ENCODE measurements at places on chromosomes 6 and 20.

DNA sequence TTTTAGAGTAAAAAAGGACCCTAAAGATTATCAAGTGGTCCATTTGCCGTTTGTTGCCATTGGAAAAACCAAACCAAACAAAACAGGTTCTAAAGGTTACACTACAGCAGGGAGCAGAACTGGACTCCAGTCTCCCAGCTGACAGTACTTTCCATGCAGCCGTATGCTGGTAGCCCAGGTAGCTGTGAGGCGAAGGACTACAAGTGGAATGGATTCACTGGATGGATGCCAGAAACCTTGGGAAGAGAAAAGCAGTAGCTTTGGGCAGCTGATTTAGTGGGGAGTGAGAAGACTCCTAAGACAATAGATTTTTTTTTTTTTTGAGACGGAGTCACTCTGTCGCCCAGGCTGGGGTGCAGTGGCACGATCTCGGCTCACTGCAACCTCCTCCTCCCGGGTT lies 88.3 kb downstream of the SASH1 start:
- DNase-seq = no peak

DNA sequence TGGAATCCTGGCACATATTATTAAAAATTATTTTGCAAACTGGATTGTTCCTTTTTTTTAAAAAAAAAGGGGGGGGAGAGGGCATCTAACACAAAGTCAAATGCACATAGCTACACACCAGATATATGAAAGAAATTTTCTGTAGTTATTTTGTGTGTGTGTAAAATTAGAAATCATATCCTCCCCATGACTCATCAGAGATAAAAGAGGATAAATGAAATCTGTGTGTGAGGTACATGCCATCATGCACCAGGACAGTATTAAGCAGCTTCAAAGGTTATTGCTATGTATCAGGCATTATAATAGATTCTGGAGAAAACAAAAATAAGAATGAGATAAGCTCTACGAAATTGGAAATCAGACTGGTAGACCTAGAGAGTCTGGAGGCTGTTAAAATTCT lies 5.2 kb downstream of the BTBD9 start:
- no peak for DNase-seq

DNA sequence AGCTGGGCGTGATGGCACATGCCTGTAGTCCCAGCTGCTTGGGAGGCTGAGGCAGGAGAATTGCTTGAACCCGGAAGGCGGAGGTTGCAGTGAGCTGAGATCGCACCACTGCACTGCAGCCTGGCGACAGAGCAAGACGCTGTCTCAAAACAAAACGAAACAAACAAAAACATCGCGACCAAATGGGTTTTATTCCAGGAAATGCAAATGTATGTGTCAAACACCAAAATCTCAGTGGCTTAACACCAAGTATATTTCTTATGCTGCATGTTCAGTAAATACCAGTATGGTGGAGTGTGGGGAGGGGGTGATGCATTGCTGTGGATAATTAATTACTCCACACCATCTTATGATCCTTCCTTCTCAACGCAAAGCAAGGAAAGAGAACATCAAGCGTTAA lies 28.1 kb downstream of the ACTR5 start:
- no peak for DNase-seq

DNA sequence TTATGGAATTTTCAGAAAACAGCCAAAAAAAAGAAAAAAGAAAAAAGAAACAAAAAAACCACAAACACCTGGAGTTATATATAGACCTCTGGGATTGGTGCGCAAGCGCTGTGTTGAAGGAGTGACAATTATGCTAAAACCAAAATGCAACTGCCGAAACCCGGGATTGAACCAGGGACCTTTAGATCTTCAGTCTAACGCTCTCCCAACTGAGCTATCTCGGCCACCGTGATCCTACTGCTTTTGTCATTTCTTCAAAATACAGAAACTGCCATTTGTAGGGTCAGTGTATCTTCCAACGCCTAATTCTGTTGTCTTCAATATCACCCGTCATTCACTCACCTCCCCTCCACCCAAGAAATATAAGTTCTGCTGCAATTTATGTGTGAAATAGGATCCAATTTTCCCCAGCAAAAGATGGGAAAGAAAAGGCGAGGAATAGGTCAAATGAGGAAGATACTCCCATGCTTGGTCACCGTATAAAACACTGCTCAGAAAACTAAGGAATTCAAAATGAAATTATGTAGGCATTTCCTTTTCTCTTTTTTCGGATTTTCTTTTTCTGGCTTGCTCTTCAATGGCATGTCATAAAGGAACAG lies 116.0 kb downstream of the TRIM27 start:
- DNase-seq = no peak

GRCh38 chr6:166236596-166236995 lies 68.9 kb upstream of the TBXT start:
- no peak for DNase-seq

DNA sequence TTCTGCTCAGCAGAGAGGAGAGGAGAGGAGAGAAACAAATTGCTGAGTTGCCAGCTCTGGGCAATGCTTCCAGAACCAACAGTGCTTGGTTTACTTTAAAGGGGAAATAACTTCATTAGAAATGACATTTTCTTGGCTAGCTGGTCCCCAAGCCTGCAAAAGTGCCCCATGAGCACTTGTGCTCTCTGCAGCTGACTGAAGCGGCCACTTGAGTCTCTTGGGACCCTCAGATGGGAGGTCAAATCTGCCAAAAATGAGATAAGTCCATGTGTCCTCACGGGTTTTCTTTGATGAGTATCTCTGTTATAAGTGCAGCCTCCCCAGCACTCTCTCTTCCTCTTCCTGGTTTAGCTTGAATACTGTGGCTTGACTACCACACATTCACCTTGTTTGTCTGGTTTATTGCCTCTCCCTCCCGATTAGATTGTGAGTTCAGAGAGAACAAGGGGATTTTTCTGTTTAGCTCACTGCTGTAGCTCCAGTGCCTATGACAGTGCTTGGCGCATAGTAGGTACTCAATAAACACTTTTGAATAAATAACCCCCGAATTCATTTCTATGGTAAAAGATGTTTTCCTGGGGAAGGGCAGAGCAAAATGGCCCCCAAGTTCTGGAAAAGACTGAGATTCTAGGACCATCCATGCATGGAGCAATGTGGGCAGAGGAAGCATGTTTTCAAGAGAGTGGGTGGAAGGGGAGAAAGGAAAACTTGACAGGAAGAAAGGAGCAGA lies 7.0 kb upstream of the RIN2 start:
- DNase-seq = no peak

DNA sequence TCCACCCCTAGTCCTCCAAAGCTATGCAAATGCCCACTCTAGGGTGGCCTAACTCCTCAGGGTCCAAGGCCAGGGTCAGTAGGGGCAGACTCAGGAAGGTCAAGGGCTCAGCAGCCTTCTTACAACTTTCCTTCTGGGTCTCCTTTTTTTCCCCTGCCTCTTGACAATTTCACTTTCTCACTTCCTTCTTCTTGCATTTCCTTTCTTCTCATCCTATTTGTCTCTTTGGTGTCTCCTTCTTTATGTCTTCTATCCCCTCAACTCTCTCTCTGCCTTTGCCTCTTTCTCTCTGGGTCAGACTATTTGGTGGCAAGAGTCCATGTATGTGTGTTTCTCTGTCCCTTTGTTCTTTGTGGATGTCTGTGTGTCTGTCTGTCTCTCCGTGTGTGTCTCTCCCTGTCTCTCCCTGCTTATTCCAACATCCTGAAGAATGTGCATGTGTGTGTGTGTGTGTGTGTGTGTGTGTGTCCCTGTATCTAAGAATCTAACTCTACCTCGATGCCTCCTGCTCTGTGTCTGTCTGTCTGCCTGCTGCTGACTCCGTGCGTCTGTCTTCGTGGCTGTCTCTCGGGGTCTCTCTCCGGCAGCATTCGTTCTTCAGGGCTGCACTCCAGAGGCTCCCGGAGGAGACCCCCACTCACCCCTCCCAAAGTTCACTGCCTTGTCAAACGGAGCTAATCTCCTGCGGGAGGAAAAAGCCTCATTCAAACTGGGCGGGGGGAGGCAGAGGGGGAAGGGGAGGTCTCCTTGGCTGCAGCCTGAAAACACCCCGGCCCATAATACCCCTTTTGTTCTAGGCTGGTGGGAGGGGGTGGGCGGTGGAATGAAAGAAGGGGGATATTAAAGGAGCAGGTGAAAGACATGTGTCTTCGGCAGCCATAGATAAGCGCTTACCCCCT lies 51.7 kb upstream of the FOXP4 start:
- no peak for DNase-seq

DNA sequence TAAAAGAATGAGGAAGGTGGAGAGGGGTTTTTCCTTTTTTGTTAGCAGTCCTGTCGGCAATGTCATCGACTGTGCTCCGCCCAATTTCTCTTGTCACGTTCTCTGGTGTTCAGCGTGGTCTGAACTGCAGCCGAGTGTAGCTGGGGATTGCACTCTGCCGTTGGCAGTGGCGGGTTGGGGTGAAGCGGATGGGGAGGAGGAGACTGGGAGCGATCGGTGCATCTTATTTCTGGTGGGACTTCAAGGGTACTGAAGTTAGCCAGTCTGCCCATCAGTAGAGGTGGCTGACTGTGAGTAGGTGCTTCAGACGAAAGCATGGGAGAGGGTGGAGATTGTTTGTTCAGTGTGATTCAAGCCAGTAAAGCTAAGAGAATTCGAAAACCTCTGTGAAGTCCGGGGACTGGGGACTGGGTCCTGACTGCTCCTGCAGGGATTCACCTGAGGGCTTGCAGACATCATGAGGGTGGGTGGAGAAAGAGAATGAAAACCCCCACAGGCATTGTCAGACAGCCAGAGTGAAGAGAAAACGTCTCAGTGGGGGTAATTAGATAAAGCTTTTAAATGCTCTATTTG lies 5.1 kb downstream of the RREB1 start:
- DNase-seq = no peak

DNA sequence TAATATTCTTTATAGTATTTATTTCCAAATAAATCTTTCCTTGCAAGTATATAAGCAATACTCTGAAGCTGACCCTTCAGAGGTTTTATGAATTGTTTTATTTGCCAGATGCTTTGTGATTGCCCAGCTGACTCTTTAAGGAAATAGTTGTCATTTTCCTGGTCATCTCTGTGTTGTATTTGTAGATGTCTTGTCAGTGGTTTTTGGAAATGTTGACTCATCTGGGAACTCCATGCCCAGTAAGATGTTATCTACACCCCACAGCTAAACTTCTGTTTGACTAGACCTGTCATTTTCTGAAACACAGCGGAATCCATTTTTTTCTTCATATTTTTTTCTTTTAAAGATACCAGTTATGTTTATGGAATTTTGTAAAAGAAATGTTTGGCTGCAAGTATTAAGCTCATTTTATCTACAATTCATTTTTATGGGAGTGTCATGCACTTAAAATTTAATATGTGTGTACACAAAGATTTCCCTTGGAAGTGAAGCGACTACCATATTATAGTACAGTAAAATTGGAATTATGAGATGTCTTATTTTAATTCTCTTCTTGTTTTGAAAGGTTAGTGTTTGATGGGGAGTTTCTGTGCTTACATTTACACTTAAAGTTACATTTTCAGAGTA lies 491.0 kb downstream of the NKAIN2 start:
- DNase-seq = no peak

Measured in nucleus accumbens (tissue), 56 donors.